ENCODE measurements at places on chromosomes 16 and 17.

DNA sequence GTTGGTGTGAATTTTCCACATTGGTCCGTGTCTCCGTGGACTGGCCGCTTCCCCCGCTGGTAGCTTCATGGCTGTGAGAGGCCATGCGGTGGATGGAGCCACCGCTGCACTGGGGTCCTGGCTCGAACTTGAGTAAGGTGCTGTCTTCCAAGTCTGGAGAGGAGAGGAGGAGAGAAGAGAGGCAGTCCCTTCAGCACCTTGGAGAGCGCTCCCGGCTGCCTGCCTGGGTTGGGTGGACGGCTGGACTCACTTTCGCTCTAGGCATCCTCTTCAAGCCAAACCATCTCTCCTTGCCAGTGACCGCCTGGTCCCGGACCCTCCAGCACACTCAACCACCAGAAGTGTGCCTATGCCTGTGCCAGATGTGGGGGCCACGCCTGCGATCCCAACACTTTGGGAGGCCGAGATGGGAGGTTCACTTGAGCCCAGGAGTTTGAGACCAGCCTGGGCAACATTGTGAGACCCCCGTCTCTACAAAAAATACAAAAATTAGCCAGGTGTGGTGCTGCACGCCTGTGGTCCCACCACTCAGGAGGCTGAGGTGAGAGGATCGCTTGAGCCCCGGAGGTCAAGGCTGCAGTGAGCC lies 6.2 kb downstream of the JPH3 start:
- DNase-seq: no peak

DNA sequence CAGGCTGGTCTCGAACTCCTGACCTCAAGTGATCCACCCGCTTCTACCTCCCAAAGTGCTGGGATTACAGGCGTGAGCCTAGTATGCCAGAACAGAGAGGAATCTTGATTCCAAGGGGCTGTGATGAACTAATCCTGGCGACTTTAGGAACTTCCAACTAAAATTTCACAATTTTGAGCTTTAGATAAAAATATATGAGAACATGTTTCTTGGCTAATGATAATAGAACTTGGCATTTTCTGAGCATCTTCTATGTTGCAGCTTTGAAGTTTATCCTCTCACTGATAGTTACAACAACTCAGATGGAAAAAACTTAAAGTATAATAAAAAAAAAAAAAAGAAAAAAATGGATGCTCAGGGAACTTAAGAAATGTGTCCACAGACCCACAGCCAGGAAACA lies 69.8 kb upstream of the WSCD1 start:
- DNase-seq: no peak

DNA sequence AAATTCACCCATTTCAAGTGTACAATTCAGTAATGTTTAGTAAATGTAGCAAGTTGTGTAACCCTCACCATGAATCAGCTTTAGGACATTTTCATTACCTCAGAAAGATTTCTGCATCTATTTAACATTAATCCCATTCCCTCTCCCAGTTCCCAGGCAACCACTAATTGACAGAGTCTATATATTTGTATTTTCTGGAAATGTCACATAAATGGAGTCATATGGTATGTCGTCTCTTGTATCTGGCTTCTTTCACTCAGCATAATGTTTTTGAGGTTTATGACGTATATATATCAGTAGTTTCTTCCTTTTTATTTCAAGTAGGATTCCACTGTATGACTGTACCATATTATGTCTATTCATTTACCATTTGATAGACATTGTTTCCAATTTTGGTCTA lies 199.8 kb downstream of the CYB561 start:
- DNase-seq: no peak

GRCh38 chr16:11456741-11457140 lies 111.5 kb downstream of the RMI2 start:
- DNase-seq: no peak

GRCh38 chr17:63956296-63956920 lies 16.3 kb downstream of the SCN4A start:
- DNase-seq: no peak

GRCh38 chr16:67241008-67241900 lies 6.0 kb downstream of the FHOD1 start:
- DNase-seq: no peak

Data from CD8-positive, alpha-beta memory T cell (primary cell).